Right cardiac atrium (tissue), 5 donors: ENCODE measurements at places on chromosomes 13 and 19. TPM values are rescaled to one million over a fixed set of nuclear protein-coding genes. Genes with fewer than 3 reads are reported as not detected.

GRCh38 chr19:3358689-3359014 is 7.7 kb upstream of the NFIC start:
- DNase-seq = no peak

GRCh38 chr19:17321655-17322489 is 12.5 kb downstream of the DDA1 start:
- DNase-seq = no peak

DNA sequence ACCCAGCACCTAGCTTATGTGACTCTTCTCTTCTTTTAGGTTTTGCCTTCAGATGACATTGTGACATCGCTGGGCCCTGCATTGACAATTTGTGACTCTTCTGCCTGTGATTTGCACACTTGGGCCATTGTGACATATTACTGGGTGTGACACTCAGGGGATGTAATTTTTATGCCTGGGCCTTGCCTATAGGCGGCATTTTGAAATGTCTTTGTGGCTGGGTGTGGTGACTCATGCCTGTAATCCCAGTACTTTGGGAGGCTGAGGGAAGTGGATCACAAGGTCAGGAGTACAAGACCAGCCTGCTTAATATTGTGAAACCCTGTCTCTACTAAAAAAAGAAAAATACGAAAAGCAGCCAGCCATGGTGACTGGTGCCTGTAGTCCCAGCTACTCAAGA is 28.4 kb upstream of the ZNF681 start:
- no peak for DNase-seq

- peak; percentile 70 for DNase-seq
Observed at GRCh38 chr19:36140304-36141038, 605 bp downstream of the CAPNS1 start.

GRCh38 chr13:113655346-113656002 is 2.5 kb downstream of the ATP4B start:
- no peak for DNase-seq

DNA sequence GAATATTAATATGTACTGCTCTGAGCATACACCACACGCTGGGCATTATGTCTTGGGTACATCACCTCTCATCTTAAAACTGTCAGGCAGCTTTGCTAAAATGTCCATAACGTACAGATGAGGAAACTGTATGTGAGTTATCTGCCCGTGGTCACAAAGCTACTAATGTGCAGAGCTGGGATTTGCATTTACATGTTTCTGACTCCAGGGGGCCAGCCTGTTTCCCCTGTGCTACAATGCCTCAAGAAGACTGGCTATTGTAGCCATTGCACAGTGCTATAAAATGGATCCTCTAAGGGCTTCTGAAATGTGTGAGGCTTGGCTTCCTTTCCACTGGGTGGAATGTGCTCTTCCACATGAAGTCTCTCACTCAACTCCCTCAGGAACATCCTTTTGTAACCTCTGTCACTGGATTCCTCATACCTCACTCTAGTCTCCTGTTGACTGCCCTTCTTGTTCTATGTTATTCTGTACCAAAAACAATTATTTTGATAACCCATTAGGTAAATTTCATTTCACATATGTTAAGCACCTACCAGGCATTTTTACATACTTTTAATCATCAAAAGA is 95.6 kb upstream of the HTR2A start:
- DNase-seq = no peak

GRCh38 chr13:52925775-52926285 is 77.4 kb upstream of the PCDH8 start:
- peak; percentile 34 for DNase-seq

GRCh38 chr19:31344403-31344802 is 4.8 kb downstream of the TSHZ3 start:
- no peak for DNase-seq

The ZNF649 gene
- 11.7 TPM for total RNA-seq

The PGLYRP1 gene
- not detected for total RNA-seq

The SPTBN4 gene
- total RNA-seq = 6.4 TPM

The RAX2 gene
- not detected for total RNA-seq

The EDNRB gene
- 55.8 TPM for total RNA-seq
